Heart left ventricle (tissue), 16 donors: ENCODE measurements at places on chromosomes 7 and 10. TPM values are rescaled to one million over a fixed set of nuclear protein-coding genes. Genes with fewer than 3 reads are reported as not detected.
A peak's percentile ranks its signal among the peaks of the same experiment; 100 is the strongest.

GRCh38 chr7:141549582-141549981, 1.6 kb upstream of the AGK start:
- no peak for DNase-seq

GRCh38 chr7:40024048-40024447, 74.0 kb downstream of the CDK13 start:
- DNase-seq: no peak

DNA sequence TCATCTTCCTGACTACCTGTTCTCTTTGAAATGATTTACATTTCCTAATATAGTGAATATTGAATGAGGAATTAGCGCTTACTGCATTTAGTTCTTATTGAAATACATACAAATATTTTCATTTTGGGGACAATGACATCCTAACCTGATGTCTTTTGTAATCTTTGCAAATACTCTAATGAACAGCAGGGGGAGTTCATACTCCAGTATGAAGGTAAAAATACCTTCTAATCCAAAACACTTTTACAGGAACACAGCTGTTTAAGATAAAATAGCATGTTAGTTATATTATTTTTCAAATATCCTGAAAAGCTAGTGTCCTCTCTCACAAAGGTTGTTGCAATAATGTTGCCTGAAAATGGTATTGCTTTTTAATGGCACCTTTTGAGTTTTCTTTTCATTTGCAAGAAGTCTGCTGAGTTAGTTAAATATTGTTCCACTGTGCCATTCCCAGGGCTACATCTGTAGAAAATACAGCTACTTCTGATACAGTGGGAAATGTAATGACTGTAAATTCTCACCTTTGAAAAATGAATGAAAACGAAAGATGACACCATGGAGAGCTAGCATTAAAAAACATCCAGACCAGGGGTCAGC, 400.0 kb downstream of the PHF14 start:
- DNase-seq: no peak

Gene MYPN
- 107 TPM for polyA plus RNA-seq

Gene NPS
- not detected for polyA plus RNA-seq

Gene ANKRD2
- 450 TPM for polyA plus RNA-seq

Gene MBLAC1
- polyA plus RNA-seq: 3.2 TPM

DNA sequence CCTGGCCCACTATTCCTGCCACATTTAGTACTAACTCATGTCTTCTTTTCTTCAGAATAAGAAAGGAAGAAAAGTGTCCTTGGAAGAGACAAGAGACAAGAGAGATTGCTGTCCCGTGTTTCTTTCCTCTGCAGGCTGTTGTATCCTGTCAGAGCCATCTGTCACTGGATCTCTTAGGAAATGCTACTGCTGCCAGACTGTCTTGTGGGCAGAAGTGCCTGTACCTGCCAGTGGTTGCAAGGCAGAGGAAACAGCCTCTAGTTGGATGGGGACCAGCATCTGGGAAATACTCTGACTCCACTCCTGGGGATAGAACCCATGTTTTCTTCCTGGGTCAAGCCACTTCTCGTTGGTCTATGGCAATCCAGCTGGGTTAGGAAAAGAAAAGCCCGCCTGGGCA, 16.7 kb upstream of the MAP3K8 start:
- DNase-seq: no peak

GRCh38 chr7:94643771-94644545, 12.0 kb downstream of the SGCE start:
- no peak for DNase-seq

- no peak for DNase-seq
Measured at GRCh38 chr10:113279262-113279661, 273.6 kb upstream of the HABP2 start.

Gene DNAH11
- polyA plus RNA-seq: 0.22 TPM

Gene SPDYE3
- 0.03 TPM for polyA plus RNA-seq

Gene PRLHR
- polyA plus RNA-seq: not detected

DNA sequence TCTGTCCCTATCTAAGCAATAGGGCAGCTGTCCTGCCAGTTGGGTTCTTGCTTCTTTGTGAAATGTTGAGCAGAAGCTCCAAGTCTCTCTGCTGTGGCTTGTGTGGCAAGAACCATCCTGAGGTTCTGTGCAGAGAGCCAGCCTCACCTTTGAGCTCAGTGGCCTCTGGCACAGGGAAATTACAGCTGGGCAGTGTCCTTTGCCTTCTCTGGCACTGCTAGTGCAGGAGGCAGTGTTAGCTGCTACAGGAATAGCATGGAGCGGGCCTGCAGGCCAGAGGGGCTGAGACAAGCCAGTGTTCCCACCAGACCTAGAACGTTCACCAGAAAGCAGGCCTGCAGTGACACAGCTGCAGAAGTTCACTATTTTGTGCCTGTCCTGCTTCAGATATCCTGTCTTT, 1.8 kb downstream of the PRXL2A start:
- DNase-seq: peak; percentile 63

Gene CLCN1
- 0.03 TPM for polyA plus RNA-seq

- no peak for DNase-seq
Measured at GRCh38 chr7:157458254-157458633, 121.4 kb downstream of the DNAJB6 start.

Gene FAM25G
- not detected for polyA plus RNA-seq

Gene SH2D4B
- not detected for polyA plus RNA-seq

- DNase-seq: peak; percentile 49
Measured at GRCh38 chr7:70694434-70694970, 437.4 kb upstream of the GALNT17 start.

DNA sequence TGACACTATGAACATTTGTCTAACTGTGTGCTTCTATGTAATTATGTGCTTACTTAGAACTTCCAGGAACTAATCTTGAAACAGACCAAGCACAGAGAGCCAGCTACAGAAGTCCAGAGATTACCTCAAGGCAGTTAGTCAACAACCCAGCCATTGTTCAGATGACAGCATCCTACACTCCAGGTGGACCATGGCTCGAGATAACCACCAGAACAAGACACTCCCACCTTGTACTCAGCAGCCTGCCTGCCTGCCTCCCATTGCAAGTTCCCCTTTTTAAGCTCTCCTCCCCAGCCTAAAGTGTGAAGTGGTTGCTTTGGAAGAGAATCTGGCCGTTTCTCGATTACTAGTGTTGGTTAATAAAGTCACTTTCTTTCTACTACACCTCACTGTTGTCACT, 1080.6 kb upstream of the LRRN3 start:
- DNase-seq: no peak

Gene HOXA3
- 0.07 TPM for polyA plus RNA-seq
